ENCODE measurements at places on chromosomes 1 and 21.

DNA sequence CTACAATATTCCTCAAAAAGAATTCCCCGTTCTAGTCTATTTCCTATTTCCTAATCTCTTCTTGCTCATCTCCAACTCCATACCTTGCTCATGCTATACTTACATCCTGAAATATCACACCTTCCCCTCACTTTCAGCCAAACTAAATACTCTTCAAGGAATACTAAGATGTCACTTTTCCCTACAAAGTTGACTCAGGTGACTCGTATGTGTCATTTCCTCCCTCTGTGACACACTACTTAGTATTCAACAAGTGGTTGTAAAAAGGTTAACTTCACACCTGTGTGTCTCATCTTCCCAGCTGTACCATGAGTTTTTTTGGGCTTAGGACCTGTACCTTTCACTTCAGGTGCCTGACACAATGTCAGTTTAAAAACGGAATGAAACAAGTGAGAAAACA is 81.9 kb upstream of the LBR start:
- no peak for DNase-seq

GRCh38 chr21:21137986-21138385 is 139.8 kb downstream of the NCAM2 start:
- DNase-seq, result no peak

GRCh38 chr1:100874433-100874832 is 20.2 kb downstream of the EXTL2 start:
- no peak for DNase-seq

DNA sequence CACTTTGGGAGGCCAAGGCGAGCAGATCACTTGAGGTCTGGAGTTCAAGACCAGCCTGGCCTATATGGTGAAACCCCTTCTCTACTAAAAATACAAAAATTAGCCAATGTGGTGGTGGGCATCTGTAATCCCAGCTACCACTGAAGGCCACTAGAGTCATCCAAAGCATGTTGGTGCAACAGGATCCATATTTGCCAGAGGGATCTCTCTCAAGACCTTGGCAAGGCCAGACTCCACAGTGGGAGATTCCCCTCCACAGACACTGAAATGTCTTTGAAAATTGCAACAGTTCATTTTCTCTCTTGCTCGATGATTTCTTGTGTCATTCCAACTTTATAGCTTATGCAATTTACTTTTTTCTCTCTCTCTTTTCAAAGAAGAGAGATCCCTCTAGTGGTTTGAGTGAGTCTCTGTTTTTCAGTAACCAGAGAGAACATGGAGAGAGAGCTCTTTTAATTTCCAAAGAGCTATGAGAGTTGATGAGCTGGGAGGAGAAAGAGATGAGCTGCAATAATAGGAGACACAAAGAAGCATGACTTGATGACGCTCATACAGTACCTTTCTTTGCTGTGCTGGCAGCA is 176.8 kb upstream of the USP25 start:
- DNase-seq, result no peak

DNA sequence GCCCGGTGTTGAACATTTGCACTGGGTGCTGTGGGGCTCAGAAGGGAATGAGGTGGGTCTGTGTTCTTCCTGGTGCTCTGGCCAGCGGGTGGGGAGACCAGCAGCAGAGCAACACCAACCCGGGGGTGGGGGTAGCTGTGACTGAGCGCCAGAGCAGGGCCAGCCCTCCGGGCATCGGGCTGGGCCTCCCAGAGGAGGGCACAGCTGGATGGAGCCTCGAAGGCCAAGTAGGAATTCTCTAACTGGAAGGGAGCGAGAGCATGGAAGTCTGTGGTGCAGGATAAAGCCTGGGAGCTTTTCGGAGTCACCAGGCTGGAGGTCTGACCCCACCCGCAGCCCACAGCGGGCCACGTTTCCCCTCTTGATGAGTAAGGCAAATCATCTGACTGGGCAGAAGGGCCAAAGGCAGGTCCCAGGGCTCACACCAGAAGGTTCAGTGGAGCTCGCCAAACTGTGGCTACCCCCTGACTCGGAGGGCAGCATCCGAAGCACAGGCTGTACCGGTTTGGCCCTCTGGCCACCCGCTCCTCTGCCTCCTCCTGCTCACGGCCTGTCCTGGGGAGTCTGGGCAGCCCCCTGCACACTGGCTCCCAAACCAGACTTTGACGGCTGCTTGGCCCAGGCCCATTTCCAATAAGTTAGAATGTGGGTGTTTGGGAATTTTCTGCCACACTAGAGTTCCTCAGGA is 18.8 kb downstream of the SLC1A7 start:
- DNase-seq, result no peak

GRCh38 chr1:204852854-204853253 is 17.8 kb upstream of the NFASC start:
- DNase-seq, result no peak

DNA sequence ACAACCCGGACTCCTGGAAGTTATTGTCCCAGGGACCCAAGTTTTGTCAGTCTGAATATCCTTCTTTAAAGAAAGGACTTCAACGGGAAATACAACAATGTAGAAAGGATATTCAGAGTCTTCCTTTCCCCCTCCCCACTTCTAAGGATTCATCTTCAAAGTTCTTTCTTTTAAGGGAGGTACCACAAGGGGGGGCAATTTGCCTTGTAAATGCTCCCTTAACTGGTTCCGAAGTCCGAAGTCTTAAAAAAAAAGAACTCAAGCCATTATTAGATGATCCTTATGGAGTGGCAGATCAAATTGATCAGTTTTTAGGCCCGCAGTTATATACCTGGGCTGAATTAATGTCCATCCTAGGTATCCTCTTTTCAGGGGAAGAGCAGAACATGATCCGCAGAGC is 47.0 kb downstream of the SERINC2 start:
- DNase-seq, result no peak

DNA sequence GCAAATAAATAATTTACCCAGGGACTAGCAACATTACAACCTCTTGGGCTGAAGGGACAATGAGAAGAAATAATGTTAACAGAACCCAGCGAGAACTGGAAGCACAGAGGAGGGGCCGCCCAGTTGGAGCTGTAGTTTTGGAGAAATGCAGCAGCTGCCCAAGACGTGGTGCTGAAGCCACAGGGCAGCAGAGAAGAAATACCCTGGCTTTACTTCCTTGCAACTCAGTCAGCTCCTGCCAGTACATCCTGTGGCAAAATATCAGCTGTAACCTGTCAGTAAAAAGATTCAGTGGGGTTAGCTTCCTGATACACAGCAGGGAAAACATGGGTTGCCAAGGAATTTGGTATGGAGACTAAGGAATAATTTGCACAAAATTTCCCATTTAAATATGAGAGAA is 283.6 kb upstream of the USP25 start:
- no peak for DNase-seq

GRCh38 chr1:156096640-156097391 is 14.6 kb upstream of the MEX3A start:
- no peak for DNase-seq

All from cortex of kidney (tissue), 1 donor.